ENCODE measurements at places on chromosomes 11 and 22. TPM values are rescaled to one million over a fixed set of nuclear protein-coding genes. Genes with fewer than 3 reads are reported as not detected.

- H3K4me3 ChIP-seq, result no peak overlapping the region
- H3K4me1 ChIP-seq, result no peaks in the 10 kb centered on the region
- no peak overlapping the region for H3K27ac ChIP-seq
- H3K27me3 ChIP-seq, result no peaks in the 10 kb centered on the region
Measured at GRCh38 chr22:33952776-33953175, 32.5 kb upstream of the LARGE1 start.

- no peaks in the 10 kb centered on the region for H3K4me1 ChIP-seq
- no peaks in the 10 kb centered on the region for H3K36me3 ChIP-seq
- no peak for DNase-seq
- H3K27me3 ChIP-seq, result no peaks in the 10 kb centered on the region
- no peak overlapping the region for H3K4me3 ChIP-seq
Measured at GRCh38 chr11:123253911-123254310, 58.9 kb upstream of the CLMP start.

BAIAP2L2 gene
- 12.2 TPM for total RNA-seq

LTBP3 gene
- 122 TPM for total RNA-seq

All from stomach (tissue), 19 donors.